ENCODE measurements at places on chromosomes 6 and 20.

DNA sequence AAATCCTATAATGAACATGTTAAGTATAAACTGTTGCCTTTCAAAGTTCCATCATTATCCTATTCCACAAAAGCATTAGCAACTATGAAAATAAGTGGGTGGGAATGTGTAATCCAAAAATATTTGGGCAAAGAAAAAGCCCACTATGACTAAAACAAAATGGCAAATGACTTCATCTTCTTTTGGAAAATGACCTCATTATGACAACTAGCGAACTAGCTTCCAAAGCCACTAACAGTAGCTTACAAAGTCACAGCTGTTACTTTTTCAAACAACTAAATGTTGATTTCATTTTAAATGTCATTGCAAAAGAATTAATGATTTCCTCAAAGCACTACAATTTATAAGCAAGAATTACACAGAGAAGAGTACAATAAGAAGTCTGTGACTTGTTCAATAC, 49.8 kb upstream of the RUNX2 start:
- DNase-seq: no peak

GRCh38 chr20:4283016-4283415, 267.7 kb upstream of the RNF24 start:
- no peak for DNase-seq

DNA sequence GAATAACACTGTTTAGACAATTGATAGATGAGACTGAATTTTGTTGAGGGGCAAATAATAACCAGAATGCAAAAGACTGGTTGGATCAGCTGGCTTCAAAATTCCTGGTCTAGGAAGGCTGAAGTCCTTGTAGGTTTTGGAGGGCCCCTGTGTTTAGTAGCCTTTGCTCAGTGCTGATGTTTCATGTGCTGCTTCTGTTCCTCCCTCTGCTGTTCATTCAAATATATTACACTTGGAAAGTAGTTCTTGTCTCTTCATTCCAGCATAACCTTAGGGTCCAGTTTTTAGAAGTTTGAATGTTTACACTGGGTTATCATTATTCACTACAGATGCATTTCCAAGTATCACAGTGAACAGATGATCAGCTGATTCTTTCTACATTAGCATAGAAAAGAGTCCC, 72.5 kb downstream of the FLRT3 start:
- DNase-seq: no peak

GRCh38 chr6:11328613-11329247, 96.3 kb upstream of the NEDD9 start:
- DNase-seq: no peak

- no peak for DNase-seq
Observed at GRCh38 chr6:87104667-87105066, 9.8 kb upstream of the CGA start.
